ENCODE measurements at places on chromosomes 16 and 17. TPM values are rescaled to one million over a fixed set of nuclear protein-coding genes. Genes with fewer than 3 reads are reported as not detected.

Gene G6PC1
- total RNA-seq: not detected

Gene GINS2
- 20.9 TPM for total RNA-seq

Gene SLC38A8
- 0.80 TPM for total RNA-seq

Gene NPIPB6
- 5.7 TPM for total RNA-seq

Gene SOST
- total RNA-seq: 0.42 TPM

Gene SLC5A10
- total RNA-seq: not detected

Gene CHST4
- total RNA-seq: not detected

Gene PMFBP1
- total RNA-seq: 3.9 TPM

Gene PPY
- not detected for total RNA-seq

Gene UBE2O
- 43.4 TPM for total RNA-seq

Gene DERL2
- 84.6 TPM for total RNA-seq

Gene CA4
- total RNA-seq: 8.2 TPM

Gene CIBAR2
- 0.80 TPM for total RNA-seq

Gene C16orf92
- total RNA-seq: not detected

Gene TNFRSF12A
- total RNA-seq: 57.4 TPM

Gene NPIPA5
- total RNA-seq: 8.5 TPM

Gene SCGB1C2
- not detected for total RNA-seq

Gene WSCD1
- total RNA-seq: 11.1 TPM

Gene ABCC11
- total RNA-seq: 0.91 TPM

Gene SPAG7
- total RNA-seq: 71.4 TPM

Gene C17orf107
- total RNA-seq: 3.6 TPM

Gene MAP2K6
- total RNA-seq: 44.3 TPM

Gene TP53TG3
- total RNA-seq: not detected

Gene CCDC40
- 26.9 TPM for total RNA-seq

Gene TEKT5
- 0.29 TPM for total RNA-seq

Gene CFAP52
- total RNA-seq: 0.19 TPM

Gene CSH2
- total RNA-seq: not detected

Gene CHST5
- 0.24 TPM for total RNA-seq

Gene CCL7
- not detected for total RNA-seq

Gene ITGAL
- total RNA-seq: 0.53 TPM

Gene UMOD
- total RNA-seq: 0.11 TPM

Gene HNF1B
- 96.9 TPM for total RNA-seq

Gene USP43
- total RNA-seq: 9.7 TPM

Gene ACSM2A
- total RNA-seq: not detected

Gene CCDC78
- 3.2 TPM for total RNA-seq

Gene FNDC8
- not detected for total RNA-seq
